ENCODE measurements at places on chromosomes 3 and 15.

- peak; percentile 43 for DNase-seq
Observed at GRCh38 chr15:40739854-40740253, 15.2 kb downstream of the RMDN3 start.

GRCh38 chr3:171365489-171365888 lies 94.7 kb downstream of the TNIK start:
- DNase-seq: no peak

- DNase-seq: no peak
Observed at GRCh38 chr3:72187131-72187530, 402.2 kb upstream of the PROK2 start.

GRCh38 chr3:78087134-78087533 lies 1047.2 kb downstream of the ROBO2 start:
- DNase-seq: no peak

DNA sequence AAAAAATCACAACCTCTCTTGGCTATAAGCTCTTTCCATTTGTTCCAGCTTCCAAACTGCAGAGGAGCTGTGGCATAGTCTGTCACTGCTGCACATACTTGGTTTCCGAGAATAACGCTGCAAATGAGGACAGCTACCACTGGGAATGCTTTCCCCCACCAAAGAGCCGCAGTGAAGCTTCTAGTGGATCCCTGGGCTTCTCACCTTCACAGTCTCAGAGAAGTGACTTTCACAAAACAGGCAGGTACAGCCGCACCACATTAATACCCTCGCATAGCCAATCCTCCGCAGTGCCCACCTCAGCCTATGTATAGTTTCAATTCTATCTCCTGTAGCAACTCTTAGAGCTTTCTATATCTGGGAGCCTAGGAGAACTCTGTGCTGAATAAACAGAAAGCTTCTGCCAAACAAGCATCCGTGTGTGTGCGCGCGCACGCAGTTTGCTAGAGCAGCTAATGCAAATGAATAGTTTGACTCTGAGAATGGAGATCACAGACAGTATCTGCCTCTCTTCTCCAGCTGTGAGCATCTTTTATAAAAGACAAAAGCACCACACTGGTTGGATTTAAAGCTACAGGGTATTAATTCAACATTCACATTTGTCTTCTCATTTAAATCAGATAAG lies 81.9 kb upstream of the PLXND1 start:
- DNase-seq: peak; percentile 43

- DNase-seq: no peak
Observed at GRCh38 chr3:87125116-87125515, 102.0 kb upstream of the CHMP2B start.

GRCh38 chr3:122985539-122985938 lies 42.0 kb downstream of the SEMA5B start:
- DNase-seq: no peak

- DNase-seq: no peak
Observed at GRCh38 chr3:77873598-77873997, 833.7 kb downstream of the ROBO2 start.

- no peak for DNase-seq
Observed at GRCh38 chr3:32613183-32613582, 42.5 kb upstream of the DYNC1LI1 start.

DNA sequence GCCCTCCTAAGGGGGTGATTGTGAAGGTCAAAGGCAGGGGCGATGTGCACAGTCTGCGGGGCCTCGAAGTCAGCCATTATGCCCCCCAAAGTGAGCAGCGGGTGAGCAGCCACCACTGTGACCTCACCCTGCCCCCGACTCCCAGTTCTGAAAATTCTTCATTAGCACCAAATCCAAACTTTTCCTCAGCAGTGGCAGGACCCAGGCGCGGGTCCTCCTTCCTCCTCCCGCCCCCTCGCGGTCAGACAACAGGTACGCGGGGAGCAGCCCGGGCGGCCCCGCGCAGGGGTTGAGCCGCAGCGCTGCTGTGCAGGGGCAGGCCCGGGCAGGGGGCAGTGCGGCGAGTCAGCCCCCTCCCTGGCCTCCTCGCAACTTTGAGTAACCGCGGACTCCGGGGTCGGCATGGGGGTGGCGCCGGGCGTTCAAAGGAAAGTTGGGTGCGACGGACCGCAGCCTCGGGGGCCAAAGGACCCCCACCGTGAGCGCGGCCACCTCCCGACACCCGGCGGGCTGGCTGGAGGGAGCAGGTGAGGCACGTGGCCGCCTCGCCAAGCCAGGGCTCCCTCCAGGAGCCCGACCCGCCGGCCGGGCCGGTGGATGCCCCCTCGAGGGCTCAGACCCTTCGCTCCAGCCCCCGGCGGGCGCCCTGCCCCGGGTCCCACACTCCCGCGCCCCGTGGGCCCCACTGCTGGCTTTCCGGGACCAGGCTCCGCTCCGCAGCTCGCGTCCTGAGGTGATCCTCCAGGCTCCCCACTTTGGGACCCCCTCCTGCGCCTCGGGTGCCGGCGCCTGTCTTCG lies 49.4 kb upstream of the CCDC174 start:
- no peak for DNase-seq

- DNase-seq: no peak
Observed at GRCh38 chr3:170531054-170531453, 54.8 kb downstream of the SLC7A14 start.

All from lower leg skin (tissue), 4 donors.